ENCODE measurements at places on chromosomes 12 and 14. TPM values are rescaled to one million over a fixed set of nuclear protein-coding genes. Genes with fewer than 3 reads are reported as not detected.

Gene GNB3
- 3.1 TPM for polyA plus RNA-seq

Gene PLXNC1
- polyA plus RNA-seq: 2.4 TPM

Gene TAS2R9
- polyA plus RNA-seq: not detected

Gene AGAP2
- 1.7 TPM for polyA plus RNA-seq

Gene RTL1
- 0.05 TPM for polyA plus RNA-seq

Gene GARIN6
- not detected for polyA plus RNA-seq

Gene KCNMB4
- polyA plus RNA-seq: 3.6 TPM

Gene YARS2
- 15.1 TPM for polyA plus RNA-seq

Gene KRT6C
- polyA plus RNA-seq: not detected

Gene AMIGO2
- 5.2 TPM for polyA plus RNA-seq

Gene LRP6
- polyA plus RNA-seq: 4.0 TPM
